Right lung (tissue), 10 donors: ENCODE measurements at places on chromosomes 6 and 20.

GRCh38 chr6:51116723-51117122 lies 298.1 kb downstream of the TFAP2B start:
- no peak for DNase-seq

GRCh38 chr20:36390719-36391415 lies 84.7 kb downstream of the DLGAP4 start:
- DNase-seq, result no peak

DNA sequence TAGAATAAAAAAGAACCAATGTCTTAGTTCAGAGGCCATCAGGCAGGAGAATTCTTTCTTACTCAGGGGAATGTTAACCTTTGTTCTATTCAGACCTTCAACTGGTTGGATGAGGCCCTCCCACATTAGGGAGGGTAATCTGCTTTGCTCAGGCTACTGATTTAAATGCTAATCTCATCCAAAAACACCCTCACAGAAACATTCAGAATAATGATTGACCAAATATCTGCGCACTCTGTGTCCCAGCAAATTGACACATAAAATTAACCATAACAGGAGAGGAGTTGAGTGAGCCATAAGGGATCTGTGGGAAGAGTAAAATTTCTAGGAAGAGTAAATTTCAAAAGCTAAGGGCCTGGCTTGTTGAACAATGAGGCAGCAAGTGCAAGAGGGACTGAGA lies 234.0 kb upstream of the PLCB4 start:
- no peak for DNase-seq

DNA sequence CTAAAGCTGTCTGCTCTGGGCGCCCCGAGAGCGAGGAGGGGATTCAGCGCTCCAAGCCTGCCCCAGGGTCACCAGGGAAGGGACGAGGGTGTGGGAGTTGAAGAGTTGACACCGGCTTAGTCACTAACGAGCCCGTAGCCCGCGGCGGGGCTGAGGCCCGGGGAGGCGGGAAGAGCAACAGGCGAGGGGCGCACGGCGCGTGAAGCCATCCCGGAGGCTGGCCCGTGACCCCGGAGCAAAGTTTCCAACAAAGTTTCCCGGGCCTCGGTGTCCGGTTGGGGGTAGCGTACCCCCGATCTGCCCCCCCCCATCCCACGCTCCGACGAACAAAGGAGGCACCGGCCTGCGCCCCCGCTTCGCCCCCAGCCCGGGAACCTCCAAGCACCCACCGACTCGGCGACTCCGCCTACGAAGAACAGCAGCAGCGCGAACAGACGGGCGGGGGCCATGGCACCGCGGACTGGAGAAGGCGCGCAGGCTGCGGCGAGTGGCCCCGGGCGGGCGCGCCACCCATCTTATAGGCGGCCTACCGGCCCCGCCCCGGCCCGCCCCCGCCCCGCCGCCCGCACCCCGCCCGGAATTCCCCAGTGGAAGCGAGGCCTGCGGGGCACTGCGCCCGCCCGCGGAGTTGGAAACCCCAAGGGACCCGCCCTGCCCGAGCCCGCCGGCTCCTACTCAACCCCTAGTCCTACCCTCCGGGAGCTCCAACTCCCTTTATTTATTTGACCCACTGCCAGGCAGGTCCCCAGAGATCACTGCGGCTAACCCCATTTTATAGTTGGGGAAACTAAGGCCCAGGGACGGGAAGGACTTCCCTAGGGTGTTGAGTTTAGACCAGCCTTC lies at the start of gene SDC4:
Gene SDC4 (minus strand): TSS at position 489 of the 843 bp plus-strand sequence. CDS start 40 bp downstream, at position 449.
- DNase-seq, result peak; percentile 42

DNA sequence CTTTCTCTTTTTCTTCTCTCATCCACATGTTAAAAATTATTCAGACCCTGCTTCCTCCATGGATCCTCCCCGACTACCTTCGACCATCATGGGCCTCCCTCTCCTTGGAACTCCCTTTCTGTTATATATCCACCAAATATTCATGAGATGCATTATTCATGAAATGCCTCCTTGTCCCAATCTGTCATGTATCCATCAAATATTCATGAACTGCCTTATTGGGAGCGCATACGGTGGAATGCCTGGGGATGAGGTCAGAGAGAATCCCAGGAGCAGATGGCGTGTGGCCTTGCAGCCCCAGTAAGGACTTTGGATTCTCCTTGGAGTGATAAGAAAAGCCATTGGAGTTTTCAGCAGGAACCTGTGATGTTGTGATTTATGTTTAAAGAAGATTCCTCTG lies 97.0 kb downstream of the NRN1 start:
- DNase-seq, result no peak

GRCh38 chr20:33843854-33844253 lies 32.7 kb downstream of the CHMP4B start:
- no peak for DNase-seq
